ENCODE measurements at places on chromosomes 7 and 10.

GRCh38 chr7:22894546-22894945 is 71.9 kb upstream of the TOMM7 start:
- no peak for ATAC-seq

GRCh38 chr10:116403740-116404250 is 23.9 kb upstream of the PNLIPRP3 start:
- no peak for ATAC-seq

GRCh38 chr7:157013602-157014549 is 3.4 kb upstream of the MNX1 start:
- no peak for ATAC-seq

GRCh38 chr7:41374150-41374848 is 328.6 kb downstream of the INHBA start:
- ATAC-seq: no peak

DNA sequence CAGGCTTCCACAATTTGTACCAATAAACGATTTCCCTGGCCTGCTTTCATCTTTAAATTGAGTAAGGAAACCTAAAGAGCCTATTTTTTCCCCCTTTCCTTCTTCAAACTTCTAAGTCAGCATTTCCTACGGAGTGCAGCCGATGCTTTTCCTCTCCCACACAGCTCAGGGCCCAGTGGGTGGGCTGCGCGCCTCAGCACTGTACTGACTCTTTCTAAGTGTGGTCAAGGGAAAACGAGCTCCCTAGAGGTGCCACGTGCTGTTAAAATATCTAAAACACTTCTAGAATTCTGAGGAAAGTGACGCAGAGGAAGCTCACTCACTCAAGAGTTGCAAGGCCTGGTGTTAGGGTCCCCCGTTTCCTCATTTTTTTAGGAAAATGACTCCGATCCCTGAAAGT is 29.0 kb downstream of the STEAP1B start:
- ATAC-seq: no peak

GRCh38 chr7:105674200-105674920 is 93.1 kb upstream of the EFCAB10 start:
- peak; percentile 37 for ATAC-seq

DNA sequence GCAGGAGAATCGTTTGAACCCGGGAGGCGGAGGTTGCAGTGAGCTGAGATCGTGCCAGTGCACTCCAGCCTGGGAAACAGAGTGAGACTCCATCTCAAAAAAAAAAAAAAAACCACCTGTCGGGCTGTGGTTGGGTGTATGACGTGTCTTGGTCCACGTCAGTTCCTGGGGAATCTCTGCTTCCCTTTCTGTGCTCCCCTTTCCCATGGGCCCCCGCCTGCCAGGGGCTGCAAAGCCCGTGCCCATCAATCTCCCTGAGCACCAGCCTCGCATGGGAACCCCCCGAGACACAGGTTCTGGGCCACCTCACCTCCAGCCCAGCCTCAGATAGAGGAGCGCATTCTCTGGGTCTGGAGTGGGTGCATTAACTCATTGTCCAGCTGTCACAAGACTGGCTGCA is 2.3 kb upstream of the SH2B2 start:
- peak; percentile 52 for ATAC-seq

GRCh38 chr10:35447693-35448407 is 111.5 kb downstream of the CCNY start:
- ATAC-seq: peak; percentile 42

DNA sequence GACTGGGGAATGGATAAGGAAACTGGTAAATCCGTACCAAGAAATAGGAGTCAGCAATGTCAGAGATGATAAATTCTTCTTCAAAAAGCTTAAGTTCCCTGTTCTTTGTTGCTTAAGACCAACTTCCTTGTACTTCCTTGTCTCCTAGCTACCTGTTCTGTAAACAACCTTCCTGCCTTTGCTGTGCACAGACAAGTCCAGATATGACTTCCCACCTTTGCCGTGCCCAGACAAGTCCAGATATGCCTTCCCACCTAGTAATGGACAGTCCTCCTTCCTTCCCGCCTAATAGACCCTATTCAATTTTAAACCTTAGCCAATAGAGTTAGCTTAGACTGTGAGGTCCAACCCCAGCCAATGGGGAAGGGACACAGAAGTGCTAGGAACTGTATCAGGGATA is 2.5 kb upstream of the ZNF33A start:
- ATAC-seq: no peak

DNA sequence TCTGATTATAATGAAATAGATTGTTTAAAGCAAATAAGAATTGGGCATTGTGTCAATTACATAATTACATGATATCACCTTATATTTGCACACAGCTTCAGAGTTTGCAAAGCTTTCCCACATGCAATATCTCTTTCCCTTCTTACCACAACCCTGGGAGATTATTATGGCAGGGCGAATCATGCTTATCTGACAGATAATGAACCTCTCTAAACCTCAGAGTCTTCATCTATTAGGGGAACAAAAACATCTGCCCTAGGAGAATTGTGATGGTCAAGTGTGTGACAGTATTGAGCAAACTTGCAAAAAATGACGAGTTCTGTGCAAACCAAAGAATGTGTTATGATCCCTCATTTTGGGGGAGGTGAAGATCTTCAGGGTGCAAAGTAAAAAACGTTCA is 90.0 kb downstream of the MYOF start:
- ATAC-seq: no peak

DNA sequence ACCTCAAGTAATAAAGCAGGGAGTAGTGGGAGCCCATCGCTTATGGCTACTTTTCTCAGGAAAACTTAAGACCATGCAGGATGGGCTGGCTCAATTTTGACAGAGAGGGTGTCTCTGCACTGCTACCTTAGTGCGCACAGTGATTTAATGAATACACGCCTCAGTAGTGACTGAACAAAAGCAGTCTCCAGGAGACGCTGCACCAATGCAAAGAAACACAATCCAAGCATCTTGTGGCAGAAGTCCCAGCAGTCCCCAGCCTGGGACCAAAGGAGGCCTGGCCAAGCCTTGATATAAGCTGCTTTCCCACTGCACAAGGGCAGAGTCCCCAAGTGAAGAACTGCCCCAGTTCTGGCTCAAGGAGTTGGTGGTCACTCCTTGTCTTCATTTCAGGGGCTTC is 368.9 kb downstream of the KCNMA1 start:
- ATAC-seq: no peak

- ATAC-seq: no peak
Observed at GRCh38 chr7:81865754-81866153, 95.9 kb upstream of the HGF start.

DNA sequence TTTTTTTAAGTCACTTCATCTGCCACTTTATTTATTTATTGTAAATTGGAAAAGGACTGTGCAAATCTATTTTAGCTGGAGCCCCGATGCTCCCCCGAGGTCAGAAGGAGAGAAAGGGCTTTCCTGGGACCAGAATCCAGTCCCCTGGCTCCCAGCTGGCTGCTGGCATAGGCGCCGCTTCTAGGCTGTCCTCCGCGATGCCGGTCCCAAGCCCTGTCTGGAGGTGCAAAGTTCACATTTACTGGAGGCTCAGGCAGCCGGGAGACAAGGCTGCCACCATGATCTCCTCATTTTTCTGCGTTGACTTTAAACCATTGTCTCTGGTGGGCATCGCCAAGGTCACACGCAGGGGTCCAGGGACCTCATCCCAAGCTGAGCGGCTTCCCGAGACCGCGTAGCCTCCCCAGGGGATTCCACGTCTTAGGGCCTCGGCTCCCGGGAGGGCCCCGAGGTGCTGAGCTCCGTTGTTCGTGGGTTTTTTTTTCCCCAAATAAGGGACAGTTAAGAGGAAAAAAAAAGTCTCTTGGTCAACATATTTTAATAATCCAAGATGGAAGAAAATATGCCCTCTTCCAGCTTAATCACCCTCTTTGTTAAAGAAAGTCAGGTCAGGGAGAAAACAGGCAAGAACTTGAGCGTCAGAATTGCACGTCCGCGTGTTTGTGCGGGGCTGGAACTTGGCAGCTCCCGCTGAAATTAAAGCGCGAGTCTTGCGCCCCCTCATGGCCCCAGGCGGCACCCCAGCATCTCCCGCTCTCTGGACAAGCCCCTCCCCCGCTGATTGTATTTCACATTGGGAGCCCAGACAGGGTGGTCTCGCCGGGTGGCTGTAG is 11.9 kb downstream of the RGR start:
- peak; percentile 70 for ATAC-seq

DNA sequence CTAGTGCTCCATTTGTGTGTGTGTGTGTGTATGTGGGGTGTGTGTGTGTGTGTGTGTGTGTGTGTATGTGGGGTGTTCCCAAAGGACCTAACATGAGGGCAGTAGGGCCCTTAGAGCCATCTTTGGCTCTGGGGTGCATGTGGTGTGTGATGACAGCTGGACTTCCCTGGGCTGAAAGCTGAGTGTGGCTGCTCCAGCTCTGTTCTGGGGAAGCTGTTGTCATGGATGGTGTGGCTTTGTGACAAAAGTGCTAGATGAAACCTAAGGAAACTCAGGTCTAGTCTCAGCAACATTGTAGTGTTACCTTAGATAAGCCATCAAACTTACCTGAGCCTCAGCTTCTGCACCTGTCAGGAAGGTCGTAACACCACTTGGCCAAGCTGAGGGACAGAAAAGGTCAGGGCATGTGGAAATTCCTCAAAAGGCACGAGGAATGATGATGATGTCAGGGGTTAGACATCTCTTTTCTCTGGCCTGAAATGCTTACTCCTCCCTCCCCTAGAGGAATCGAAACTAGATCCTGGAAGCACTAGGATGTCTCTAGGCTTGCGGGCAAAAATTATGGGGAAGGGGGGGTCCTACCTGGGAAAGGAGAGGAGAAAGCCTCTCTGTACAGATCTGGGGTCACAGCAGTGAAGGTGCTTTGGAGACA is 115.4 kb downstream of the RPS24 start:
- no peak for ATAC-seq

GRCh38 chr10:79144351-79145173 is 75.8 kb downstream of the ZMIZ1 start:
- no peak for ATAC-seq

DNA sequence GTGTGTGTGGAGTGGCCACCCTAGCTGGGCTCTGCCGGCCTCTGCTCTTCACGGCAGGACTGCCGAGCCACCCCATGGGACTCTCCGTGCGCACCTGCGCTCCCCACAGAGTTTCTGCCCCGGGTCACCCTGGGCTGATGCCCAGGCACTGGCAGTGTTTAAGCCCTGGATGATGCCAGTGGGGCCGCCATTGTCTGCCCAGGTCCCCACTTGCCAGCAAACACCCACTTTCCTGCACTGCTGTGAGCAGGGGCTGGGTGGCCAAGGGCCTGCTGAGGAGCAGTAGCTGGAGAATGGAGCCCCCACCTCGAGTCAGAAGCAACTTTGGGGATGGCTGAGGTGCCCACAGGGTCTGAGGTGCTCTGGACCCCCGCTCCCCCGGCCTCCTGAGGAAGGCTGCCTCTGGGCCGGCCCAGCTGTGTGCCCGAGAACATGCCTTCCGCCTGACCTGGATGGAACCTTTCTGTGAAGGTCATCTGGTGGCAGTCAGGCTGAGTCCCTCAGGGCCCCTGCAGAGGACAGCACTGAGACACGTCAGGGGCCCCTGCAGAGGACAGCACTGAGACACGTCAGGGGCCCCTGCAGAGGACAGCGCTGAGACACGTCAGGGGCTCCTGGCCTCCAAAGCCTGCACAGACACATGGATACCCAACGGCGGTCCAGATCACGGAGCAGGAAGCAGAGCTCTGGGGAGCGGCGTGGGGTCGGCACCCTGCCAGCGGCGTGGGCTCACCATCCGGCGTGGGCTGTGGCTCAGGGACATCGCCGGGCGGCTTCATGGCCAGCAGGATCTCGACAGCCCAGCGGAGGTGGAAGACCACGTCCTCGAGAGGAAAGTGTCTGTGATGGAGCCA is 62.0 kb downstream of the CFAP46 start:
- no peak for ATAC-seq

All from activated T-helper 17 cell treated with anti-CD3 and anti-CD28 coated beads, Interleukin-2, amount 50 U/mL, for 72 hours (primary cell).